ENCODE measurements at places on chromosomes 4 and X.

GRCh38 chrX:136210806-136211205 is 40.4 kb downstream of the MAP7D3 start:
- no peak for DNase-seq

- no peak for DNase-seq
Observed at GRCh38 chrX:67619253-67619652, 75.4 kb downstream of the AR start.

DNA sequence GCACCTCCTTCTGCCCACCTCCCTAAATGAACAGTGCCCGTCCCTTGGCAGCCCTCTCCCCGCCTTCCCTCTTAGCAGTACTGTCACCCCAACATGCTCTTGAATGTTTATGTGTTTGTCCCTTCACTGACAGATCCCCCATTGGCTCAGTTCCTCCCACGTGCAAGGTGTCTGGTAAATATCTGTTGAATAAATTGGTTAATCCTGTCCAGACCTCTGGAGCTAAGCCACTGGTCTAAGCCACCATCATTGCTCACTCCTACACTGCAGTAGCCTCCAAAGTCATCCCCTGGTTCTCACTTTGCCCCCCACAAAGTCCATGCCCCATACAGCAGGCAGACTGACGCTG is 26.1 kb upstream of the MAN2B2 start:
- no peak for DNase-seq

DNA sequence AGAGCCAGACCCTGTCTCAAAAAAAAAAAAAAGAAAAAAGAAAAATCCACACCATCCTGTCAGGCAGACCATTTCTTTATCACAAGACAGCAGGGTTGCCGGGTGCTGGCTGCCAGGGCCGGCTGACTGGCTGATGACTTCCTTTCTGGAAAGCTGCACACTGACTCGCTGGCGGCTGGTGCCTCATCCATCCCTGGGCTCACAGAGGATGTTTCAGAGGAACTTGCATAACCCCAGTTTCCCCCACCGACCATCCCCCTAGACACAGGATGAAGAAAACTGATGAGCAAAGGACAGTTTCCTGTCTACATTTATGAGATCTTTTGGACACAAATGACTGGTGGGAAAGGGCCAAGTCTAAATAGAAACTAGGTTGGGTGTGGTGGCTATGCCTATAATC is 14.1 kb downstream of the HPSE start:
- DNase-seq, result no peak

DNA sequence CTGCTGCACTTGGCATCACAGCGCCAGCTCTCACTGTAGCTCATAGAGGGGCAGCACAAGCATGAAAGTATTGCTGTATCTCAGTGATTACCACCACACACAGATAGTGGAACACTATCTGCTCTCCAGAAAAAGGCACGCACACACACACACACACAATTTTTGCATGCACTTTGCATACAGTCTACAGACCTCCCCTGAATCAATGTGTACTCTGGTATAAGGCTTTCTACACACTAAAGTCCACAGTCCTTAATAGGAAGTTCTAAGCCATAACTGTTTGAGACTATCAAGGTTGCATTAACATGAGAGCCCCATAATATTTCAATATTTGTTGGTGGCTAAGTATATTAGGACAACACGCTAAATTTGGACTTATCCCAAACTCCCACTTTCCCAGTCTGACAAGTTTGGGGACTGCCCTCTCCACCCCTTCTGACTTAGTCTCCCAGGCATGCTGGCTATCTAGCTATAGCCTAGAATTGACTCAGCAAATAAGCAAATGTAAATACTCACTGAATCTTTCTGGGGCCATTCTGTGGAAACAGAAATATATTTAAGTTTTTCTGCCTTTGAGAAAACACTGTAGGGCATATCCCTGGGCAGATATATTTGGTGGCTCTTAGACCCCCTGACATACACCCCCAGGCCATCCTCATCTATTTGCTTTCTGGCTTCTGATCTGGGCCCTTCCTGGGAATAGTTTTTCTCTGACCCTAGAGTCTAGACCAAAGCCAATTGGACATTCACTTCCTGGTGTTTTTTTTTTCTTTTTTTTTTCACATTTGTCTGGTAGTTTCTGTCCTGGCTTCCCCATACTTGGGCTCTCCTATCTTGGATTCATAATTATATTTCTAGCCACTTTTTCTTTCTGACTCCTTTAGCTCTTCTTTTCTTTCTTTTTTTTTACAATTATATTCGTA is 36.4 kb upstream of the CT47C1 start:
- no peak for DNase-seq

GRCh38 chr4:25888781-25889180 is 25.2 kb upstream of the SMIM20 start:
- DNase-seq, result no peak

GRCh38 chr4:18932730-18933339 is 911.3 kb upstream of the LCORL start:
- no peak for DNase-seq

GRCh38 chrX:11577603-11578002 is 88.1 kb downstream of the ARHGAP6 start:
- no peak for DNase-seq

DNA sequence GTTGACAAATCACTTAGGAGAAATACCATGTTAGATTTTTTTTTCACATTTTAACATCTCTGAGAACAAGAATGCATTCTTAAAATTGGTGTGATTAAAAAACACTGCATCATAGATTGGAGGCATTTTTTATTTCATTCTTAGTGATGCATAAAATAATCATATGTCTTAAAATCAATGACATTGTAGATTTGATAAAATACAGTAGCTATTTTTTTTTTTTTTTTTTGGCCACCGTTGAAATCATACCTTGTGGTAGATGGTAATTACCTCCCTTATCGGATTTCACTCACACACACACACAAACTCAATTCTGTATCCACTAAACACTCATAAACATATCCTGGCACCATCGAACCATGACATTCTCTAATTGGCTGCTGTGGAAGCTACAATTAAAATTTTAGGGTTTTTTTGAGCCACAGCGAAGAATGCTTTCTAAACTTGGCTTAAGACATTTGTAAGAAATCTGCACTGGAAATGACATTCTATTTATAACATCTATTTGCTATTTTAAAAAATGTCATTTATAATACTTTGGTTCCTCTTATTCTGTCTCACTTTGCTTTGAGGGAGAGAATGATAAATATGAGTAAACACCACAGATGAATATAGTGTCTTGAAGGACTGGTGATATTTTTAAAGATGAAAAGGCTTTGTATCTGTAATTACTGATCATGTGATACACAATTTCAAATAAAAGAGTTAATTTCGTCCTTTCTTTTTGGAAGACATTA is 60.1 kb downstream of the CCSER1 start:
- DNase-seq, result no peak

DNA sequence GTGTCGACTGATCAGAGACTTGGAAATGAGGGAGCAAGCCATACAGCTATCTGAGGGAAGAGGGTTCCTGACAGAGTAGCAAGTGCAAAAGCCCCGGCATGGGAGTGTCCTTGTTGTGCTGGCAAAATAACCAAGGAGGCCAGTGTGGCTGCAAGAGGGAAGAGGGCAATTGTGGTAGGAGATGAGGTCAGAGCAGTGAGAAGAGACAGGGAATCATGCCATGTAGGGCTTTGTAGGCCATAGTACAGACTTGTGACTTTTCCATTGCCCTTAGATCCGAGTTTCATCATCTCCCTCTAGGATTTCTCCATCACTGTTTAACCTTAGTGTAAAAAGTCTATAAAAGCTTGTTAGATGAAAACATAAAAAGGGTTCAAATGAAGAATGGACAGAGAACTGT is 76.2 kb downstream of the DOCK11 start:
- no peak for DNase-seq

DNA sequence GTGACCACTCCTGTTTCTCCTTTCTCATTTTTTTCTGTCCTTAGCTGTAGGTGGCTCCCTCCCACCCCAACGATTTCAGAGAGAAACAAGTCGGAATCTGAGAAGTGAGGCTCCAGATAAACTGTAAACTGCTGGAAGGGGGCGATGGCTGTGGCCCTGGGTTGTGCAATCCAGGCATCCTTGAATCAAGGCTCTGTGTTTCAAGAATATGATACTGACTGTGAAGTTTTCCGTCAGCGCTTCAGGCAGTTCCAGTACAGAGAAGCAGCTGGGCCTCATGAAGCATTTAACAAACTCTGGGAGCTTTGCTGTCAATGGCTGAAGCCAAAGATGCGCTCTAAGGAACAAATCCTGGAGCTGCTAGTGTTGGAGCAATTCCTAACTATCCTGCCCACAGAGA is 37.7 kb downstream of the ETDC start:
- DNase-seq, result no peak

GRCh38 chr4:181662383-181662782 is 580.8 kb upstream of the TENM3 start:
- no peak for DNase-seq

DNA sequence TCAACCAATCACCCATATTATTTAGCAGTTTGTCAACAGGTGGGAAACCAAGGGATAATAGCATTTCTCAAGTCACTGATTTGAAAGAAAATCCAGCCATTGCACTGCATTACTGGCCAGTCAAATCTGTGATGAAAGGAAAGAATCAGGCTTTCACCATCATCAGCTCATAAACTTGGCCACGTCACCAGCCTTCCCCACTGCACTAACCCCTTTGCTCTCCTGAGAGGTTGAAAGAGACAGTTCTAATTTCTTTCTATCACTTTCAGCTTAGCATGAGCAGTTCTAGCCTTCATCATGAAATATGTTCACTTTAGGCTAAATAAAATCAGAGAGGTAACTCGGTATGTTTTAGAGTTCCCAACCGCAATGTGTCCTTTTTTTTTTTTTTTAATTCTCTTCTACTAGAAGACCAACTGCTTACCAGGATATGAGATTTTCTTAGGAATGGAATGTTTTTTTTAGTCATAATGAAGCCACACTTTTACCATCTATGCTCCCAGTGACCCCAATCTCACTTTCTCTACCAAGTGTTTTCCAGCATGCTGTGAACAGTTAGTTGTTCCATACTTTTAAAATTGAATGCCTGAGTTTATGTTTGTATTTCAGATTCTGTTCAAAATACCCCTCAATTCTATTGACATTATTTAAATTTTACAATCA is 55.7 kb upstream of the SLC7A11 start:
- no peak for DNase-seq

DNA sequence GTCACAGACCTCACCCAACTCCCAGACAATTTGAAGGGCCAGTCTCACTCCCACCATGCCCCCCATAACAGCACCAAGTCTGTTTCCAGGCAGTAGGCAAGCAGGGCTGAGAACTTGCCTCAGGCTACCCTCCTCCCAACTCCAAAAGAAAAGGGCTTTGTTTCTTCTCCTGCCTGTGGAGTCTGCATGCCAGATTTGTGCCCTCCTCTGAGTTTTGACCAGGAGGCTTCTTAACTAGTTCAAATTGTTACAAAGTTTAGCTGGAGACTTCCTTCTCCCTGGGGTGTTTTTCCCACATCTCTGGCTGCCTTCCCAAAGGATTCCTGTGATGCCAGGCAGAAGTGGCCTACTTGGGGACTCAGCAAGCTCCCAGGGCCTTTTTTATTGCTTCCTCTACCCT is 29.6 kb downstream of the PBDC1 start:
- DNase-seq, result no peak

DNA sequence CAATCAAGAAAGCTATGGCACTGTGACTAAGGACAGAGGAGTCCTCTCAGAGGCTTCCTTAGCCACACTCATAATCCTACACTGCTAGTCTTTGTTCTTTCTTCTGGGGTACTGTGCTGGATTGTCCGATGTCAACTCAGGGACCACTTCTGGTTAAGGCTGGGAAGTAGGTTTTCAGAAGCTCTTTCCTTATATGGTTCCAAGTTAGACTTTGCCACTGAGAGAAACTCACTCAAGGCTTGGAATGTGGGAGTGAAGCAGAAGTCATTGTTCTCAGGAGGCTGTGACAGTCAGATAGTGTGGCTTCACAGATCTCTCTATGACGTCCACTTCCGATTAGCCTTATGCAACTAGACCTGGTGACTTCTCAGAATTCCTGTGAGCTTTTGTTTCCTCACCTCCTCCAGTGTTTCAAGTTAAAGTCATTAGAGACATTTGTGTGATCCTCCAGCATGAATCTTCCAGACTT is 317.3 kb upstream of the F9 start:
- DNase-seq, result no peak

DNA sequence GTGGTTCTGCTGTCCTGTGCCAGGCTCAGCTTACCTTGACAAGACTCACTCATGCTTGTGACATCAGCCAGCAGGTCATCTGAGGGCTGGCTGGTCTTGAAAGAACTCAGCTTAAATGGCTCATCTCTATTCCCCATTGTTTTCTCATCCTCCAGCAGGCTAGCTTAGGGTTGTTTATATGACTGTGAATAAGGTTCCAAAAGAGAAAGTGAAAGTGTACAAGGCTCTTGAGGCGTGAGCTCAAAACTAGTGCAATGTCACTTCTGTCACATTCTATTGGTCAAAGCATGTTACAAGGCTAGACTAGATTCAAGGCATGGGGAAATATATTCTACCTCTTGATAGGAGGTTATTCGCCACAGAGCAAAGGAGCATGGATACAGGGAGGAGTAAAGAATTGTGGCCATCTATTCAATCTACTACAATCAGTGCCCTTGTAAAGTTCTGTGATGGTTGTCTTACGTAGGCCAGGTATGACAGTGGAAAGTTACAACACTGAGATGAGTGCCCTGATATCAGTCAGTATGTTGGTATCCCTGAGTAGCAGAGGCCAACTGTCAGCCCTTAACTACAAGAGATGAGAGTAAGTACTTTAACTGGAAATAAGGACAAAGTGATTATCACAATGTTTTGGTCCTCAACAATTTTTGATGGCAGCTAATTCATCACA is 19.8 kb upstream of the TMLHE start:
- no peak for DNase-seq

GRCh38 chr4:63526251-63526650 is 883.0 kb downstream of the TECRL start:
- DNase-seq, result no peak

- no peak for DNase-seq
Observed at GRCh38 chrX:32825009-32825408, 386.3 kb downstream of the DMD start.

GRCh38 chr4:156782491-156782890 is 189.1 kb downstream of the PDGFC start:
- no peak for DNase-seq

DNA sequence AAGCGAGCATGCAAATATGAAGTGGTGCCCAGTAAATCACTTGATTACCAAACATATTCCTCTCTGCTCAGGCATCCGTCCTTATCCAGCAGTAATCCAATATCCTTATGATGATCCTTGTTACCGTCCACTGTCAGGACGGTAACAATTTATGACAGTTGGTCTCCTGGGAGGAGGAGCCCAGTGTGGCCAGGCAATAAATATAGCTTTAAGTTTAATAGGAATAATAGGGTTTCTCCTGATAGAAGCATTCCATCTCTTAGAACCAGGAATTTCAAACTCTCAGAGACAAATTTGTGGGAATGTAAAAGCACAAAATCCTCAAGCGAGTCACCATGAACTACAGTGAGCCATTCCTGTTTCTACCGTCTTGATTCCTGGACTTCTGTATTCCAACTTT is 171.2 kb upstream of the IL15 start:
- DNase-seq, result no peak

GRCh38 chr4:993111-994029 is at the start of gene SLC26A1:
Gene SLC26A1 (minus strand): TSS chr4:993404. CDS start chr4:991703, 1,701 bp downstream.
- DNase-seq, result no peak

Measured in astrocyte of the cerebellum (primary cell).